ENCODE measurements at places on chromosomes 12 and 14.
A peak's percentile ranks its signal among the peaks of the same experiment; 100 is the strongest.

GRCh38 chr12:48903982-48904411 lies 21.3 kb downstream of the FKBP11 start:
- peak; percentile 84 for DNase-seq

- DNase-seq: no peak
These were observed 152.1 kb downstream of the SRGAP1 start for GRCh38 chr12:63996556-63996955.

- no peak for DNase-seq
These were observed 4.1 kb downstream of the CMTM5 start for GRCh38 chr14:23380976-23381375.

DNA sequence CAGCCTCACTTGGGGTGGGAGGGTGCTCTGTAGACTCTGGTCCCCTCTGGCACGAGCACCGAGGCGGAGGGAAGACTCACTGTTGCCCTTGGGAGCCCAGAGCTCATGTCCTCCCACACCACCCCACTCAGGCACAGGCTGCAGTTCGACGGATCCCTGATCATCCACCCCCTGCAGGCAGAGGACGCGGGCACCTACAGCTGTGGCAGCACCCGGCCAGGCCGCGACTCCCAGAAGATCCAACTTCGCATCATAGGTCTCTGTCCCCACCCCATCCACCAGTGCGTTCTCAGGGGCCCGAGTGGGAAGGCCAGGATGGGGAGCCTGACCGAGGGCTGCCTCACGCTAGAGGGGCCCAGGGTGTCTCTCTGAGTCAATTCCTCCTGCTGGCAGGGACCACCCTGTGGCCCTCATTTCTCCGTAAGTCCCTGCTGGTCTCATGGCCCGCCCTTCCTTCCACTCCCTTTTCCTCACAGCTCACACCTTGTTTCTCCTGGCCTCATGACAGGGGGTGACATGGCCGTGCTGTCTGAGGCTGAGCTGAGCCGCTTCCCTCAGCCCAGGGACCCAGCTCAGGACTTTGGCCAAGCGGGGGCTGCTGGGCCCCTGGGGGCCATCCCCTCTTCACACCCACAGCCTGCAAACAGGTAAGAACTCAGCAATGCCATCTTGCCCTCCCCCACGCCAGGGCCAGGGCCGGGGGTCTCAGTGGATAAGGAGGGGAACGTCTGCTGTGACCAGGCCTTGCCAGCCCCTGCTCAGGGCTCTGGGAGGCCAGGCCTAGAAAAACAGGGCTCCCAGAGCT lies 27.0 kb downstream of the PAPLN start:
- no peak for DNase-seq

DNA sequence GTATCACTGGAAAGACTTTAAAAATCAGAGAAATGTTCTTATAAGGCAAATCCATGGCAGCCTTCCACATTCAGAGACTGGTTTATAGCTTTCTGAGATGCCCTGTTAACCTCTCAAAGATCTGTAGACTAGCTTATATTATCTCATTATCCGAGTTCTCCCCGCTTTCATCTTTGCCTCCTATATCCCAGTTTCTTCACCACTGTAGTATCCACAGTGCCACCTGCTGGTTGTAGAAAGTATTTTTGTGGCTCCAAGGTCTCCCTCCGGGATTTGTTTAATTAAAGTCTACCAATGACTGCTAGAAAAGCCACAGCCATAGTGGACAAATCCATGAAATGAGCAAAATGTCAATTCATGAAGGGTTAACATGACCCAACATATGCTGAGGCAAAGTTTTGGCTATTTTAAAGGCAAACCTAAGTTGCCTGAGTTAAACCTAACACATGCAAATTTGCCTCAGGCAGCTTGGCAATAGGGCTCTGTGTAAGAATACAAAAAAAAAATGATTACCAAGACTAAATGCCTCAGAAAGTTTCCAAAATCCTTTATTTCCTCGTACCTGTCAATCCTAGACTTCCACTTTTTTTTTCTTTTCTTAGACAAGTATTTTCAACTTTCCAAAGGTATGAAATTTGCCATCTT lies 218.8 kb upstream of the BMP4 start:
- peak; percentile 70 for DNase-seq

DNA sequence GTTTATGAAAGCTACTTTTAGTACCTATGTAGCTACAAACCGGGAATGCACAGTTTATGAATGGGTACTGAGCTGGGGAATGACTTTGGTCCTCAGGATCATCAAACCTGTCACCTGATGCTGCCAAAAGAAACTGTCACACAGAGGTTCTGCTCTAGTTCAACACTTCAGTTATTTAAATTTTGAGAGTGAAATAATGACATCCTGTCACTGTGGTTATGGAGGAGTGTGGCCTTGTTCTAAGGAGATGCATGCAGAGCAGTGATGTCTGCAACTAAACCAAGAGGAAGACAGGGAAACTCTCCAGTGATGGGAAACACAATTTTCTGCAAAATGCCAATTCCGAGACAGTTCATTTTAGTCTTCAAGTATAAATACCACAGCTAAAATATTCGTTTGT lies 4.8 kb upstream of the AEBP2 start:
- no peak for DNase-seq

DNA sequence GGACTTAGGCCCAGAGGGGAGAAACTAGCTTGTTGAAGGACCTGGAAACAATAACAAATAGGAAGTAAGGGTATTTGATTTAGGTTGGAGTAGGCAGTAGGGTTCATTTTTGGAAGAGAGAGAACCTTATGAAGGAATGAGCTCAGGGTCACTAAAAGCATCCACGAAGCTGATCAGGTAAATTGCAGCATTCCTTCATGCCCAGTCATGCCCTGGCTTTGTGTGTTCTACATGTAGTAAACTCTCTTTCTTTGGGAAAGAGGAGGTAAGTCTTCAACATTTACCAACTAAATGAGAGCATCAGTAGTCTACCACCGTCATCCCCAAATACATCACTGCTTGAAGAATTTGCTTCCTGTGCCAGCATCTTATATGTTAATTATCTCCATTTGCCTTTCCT lies 54.7 kb downstream of the CPSF2 start:
- no peak for DNase-seq

- DNase-seq: no peak
These were observed 411.7 kb upstream of the FLRT2 start for GRCh38 chr14:85118274-85118673.

DNA sequence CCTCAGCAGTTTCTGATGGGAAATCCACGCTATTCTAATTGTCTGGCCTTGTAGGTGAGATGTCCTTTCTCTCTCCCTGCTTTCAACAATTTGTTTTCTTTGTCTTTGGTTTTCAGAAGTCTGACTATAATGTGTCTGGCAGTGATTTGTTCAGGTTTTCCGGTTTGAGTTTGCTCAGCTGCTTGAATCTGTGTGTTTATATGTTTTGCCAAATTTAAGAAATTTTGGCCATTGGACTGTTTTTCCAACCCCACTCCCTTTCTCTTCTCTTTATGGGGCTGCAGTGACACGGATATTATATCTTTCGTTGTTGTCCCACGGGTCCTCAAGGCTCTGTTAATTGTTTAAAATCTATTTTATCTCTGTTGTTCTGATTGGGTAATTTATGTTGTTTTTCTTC lies 105.0 kb downstream of the ADGRD1 start:
- no peak for DNase-seq

DNA sequence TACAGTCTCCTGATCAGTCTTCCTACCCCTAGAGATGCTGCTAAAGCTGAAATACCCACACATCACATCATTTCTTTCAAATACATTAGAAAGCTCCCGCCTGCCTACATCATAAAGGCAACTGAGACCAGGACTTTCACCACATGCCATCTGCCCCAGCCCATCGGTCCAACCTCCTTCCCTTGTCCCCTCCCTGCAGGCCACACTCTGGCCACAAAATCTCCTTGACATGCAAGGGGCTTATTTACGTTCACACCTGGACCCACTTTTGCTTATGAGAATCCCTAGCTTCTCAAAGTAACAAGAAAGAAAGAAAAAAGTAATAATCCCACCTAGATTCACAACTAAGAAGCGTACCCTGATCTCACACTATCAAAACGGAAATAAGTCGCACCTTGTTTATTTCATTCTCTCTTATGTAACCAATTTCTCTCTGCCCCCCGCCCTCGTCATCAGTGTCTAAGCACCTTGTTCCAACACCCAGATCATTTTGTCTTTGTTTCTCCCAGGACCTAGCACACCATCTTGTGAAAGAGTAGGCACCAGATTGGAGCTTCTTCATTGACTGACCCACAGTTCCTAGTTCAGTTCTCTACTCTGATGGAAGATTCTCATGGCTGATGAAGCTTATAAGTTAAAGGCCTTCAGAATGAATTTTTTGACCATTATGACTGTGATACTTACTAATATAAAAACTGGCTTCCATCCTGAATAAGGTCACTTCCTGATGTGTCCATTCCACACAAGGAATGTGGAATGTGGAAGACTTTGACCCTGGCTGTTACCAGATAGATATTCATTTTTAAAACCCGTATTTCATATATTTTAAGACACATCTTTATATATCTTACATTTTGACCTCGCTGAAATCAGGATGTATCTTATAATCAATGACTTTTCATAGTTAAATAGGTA lies 7.7 kb downstream of the WSB2 start:
- no peak for DNase-seq

DNA sequence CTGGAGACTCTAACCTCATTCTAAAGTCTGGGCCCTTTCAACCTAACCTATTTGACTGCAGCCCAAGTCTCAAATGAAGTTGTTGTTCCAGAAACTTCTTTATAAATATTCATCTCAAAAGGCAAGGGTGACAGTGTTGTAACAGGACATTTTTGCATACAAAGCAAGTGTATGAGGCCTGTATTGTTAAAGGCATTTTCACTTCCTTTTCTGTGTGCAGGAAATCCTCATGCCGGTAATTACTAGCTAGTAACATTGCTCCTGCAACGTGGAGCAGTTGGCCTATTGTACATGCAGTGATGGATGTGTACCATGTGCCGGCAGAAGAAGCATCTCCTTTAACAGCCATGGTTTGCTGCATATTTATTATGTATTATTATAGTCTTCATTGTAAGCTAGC lies 156.5 kb upstream of the RMST start:
- DNase-seq: no peak

- no peak for DNase-seq
These were observed 120.8 kb upstream of the PLXNC1 start for GRCh38 chr12:94027561-94027960.

- peak; percentile 10 for DNase-seq
These were observed 225.2 kb downstream of the FUT8 start for GRCh38 chr14:65637780-65638179.

GRCh38 chr12:8823565-8824300 lies 1.3 kb downstream of the A2ML1 start:
- peak; percentile 5 for DNase-seq

DNA sequence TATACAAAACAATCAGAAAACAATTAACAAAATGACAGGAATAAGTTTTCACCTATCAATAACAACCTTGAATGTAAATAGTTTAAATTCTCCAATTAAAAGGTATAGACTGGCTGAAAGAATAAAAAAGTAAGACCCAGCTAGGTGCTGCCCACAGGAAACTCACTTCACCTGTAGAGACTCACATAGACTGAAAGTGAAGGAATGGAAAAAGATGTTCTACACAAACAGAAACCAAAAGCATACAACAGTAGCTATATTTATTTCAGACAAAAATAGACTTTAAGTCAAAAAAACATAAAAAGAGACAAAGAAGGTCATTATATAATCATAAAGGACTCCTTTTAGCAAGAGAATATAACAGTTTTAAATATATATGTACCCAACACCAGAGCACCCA lies 152.4 kb upstream of the PWP1 start:
- no peak for DNase-seq

DNA sequence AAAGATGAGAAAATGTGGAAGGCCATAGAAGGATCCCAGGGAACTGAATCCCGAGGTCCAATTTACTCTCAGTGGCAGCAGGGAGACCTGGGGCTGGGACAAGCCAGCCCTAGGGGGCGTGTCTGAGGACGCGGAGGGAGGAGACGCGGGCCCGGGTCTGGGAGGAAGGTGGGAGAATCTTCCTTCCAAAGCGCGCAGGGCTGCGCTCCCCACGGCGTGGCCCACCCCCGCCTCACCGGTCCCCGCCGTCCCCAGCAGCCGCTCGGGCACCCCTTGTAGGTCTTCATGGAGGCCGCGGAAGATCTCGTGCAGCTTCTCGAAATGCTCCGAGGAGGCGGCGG lies 323 bp downstream of the VTI1B start:
- peak; percentile 56 for DNase-seq

All from fibroblast of skin of right quadriceps (primary cell).